ENCODE measurements at places on chromosomes 3 and 15.

- no peak overlapping the region for H3K4me3 ChIP-seq
- no peak overlapping the region for H3K27ac ChIP-seq
Observed at GRCh38 chr3:170256597-170256996, 34.4 kb downstream of the PRKCI start.

- no peaks in the 10 kb centered on the region for H3K27me3 ChIP-seq
- H3K36me3 ChIP-seq, result peaks cover 60% of the 10 kb centered on the region
- H3K4me3 ChIP-seq, result no peak overlapping the region
- H3K27ac ChIP-seq, result no peak overlapping the region
- H3K4me1 ChIP-seq, result peaks cover 45% of the 10 kb centered on the region
- DNase-seq, result peak; percentile 40
Observed at GRCh38 chr3:172511783-172512762, 11.2 kb downstream of the TNFSF10 start.

DNA sequence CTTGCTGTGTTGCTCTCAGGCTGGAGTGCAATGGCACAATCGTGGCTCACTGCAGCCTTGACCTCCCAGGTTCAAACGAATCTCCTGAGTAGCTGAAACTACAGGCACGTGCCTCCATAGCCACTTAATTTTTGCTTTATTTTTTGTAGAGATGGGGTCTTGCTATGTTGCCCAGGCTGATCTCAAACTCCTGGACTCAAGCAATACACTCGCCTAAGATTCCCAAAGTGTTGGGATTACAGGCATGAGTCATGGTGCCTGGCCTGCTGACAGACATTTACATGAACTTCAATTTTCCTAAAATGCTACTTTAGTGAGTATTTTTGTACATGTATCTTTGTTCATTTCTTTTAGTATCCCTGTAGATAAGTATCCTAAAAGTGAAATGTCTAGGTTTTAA is 132.3 kb downstream of the SUCLG2 start:
- peaks cover 3% of the 10 kb centered on the region for H3K36me3 ChIP-seq
- no peak overlapping the region for H3K27ac ChIP-seq
- no peak for DNase-seq
- no peak overlapping the region for H3K4me3 ChIP-seq

DNA sequence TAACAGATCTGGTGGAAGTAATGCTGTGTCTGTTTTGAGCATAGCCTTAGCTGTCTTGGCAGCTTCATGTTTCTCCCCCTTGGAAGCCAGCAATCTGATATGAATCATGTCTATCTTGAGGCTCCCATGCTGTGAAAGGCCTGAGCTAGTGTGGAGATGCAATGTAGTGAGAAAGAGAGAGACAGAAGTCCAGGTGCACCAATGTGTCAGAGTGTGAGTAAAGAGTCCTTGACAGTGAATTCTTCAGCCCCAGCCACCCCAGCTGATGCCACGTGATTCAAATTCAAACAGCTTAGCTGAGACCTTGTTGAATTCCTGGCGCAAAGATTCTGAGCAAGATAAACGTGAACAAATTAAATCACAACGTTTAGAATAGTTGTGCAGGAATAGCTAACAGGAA is 704.2 kb downstream of the EDEM1 start:
- no peaks in the 10 kb centered on the region for H3K4me1 ChIP-seq
- no peak overlapping the region for H3K4me3 ChIP-seq
- no peak overlapping the region for H3K27ac ChIP-seq
- no peaks in the 10 kb centered on the region for H3K36me3 ChIP-seq
- H3K27me3 ChIP-seq, result no peaks in the 10 kb centered on the region

DNA sequence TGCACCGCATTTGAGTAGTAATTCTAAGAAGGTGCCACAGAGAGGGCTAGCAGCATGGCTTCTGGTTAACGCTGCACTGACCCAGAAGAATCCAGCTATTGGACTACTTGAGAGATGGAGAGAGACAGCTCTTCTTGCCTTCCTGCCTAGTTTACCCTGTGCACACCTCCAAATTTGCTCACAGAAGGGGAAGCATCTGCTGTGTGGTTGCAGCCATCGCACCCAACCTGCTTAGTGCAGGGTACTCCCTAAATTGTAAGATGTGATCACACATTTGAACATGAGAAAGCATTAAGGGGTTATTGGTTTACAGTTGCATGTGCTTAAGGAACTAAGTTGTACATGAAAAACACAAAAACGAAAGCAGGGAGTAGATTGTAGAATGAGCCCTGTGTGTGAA is 122.1 kb downstream of the FOXB1 start:
- no peaks in the 10 kb centered on the region for H3K27me3 ChIP-seq
- no peak for DNase-seq
- H3K4me3 ChIP-seq, result no peak overlapping the region
- no peak overlapping the region for H3K27ac ChIP-seq
- H3K4me1 ChIP-seq, result no peaks in the 10 kb centered on the region

GRCh38 chr3:179268400-179269051 is 17.6 kb upstream of the KCNMB3 start:
- no peaks in the 10 kb centered on the region for H3K27me3 ChIP-seq
- H3K27ac ChIP-seq, result no peak overlapping the region
- DNase-seq, result no peak
- H3K36me3 ChIP-seq, result no peaks in the 10 kb centered on the region
- no peak overlapping the region for H3K4me3 ChIP-seq

- no peaks in the 10 kb centered on the region for H3K36me3 ChIP-seq
- peaks cover 12% of the 10 kb centered on the region for H3K4me1 ChIP-seq
- DNase-seq, result no peak
- no peak overlapping the region for H3K27ac ChIP-seq
- no peak overlapping the region for H3K4me3 ChIP-seq
Observed at GRCh38 chr3:44914936-44915335, 40.5 kb downstream of the TGM4 start.

GRCh38 chr15:30940359-30940758 is 36.6 kb downstream of the FAN1 start:
- H3K4me1 ChIP-seq, result no peaks in the 10 kb centered on the region
- H3K36me3 ChIP-seq, result peaks cover 25% of the 10 kb centered on the region
- DNase-seq, result no peak
- H3K27ac ChIP-seq, result no peak overlapping the region

DNA sequence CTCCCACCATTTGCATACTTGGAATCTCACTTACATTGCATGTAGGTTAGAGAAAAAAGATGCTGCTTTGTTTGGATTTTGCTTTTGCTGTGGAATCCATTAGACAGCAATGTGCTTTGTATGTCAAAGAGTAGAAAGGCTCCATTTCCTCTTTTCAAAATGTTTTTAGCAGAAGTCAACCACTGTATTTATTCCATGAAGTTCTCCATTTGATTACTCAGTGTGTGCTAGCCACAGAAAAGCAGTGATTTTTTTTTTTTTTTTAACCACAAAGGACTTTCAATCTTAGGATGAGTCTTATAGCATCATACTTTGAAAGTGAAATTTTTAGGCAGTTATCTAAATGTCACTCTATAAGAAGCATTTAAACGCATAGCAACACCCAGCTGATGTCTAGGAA is 285.0 kb upstream of the ADAMTS9 start:
- DNase-seq, result no peak
- H3K27me3 ChIP-seq, result no peaks in the 10 kb centered on the region
- H3K27ac ChIP-seq, result peak overlapping the region; percentile 62
- H3K36me3 ChIP-seq, result no peaks in the 10 kb centered on the region
- H3K4me1 ChIP-seq, result peaks cover 3% of the 10 kb centered on the region

DNA sequence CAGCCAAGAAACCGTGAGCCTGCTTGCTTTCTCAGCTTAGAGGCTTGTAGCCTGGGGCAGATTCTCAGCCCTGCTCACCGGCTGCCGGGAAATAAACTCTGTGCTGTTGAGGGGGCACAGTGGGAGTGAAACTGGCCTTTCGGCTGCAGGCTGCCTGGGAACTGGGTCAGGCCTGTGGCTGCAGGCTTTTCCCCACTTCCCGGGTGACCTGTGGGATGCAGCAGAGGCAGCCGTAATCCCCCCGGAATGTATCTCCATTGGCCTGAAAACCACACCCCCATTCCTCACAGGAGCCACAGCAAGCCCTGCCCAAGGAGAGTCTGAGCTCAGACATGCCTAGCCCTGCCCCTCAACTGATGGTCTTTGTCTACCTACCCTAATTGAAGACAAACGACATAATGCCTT is 110.9 kb downstream of the STXBP5L start:
- H3K36me3 ChIP-seq, result no peaks in the 10 kb centered on the region
- DNase-seq, result no peak
- no peaks in the 10 kb centered on the region for H3K27me3 ChIP-seq
- H3K4me1 ChIP-seq, result no peaks in the 10 kb centered on the region
- no peak overlapping the region for H3K27ac ChIP-seq
- H3K4me3 ChIP-seq, result no peak overlapping the region

GRCh38 chr3:184375747-184376461 is 2.1 kb downstream of the THPO start:
- H3K27me3 ChIP-seq, result peaks cover 7% of the 10 kb centered on the region
- no peak for DNase-seq
- H3K36me3 ChIP-seq, result peaks cover 1% of the 10 kb centered on the region
- H3K4me3 ChIP-seq, result no peak overlapping the region
- H3K27ac ChIP-seq, result no peak overlapping the region

GRCh38 chr3:188627652-188628051 is 473.7 kb downstream of the LPP start:
- no peak for DNase-seq
- no peaks in the 10 kb centered on the region for H3K36me3 ChIP-seq
- no peaks in the 10 kb centered on the region for H3K27me3 ChIP-seq
